ENCODE measurements at places on chromosomes 1 and 21.

DNA sequence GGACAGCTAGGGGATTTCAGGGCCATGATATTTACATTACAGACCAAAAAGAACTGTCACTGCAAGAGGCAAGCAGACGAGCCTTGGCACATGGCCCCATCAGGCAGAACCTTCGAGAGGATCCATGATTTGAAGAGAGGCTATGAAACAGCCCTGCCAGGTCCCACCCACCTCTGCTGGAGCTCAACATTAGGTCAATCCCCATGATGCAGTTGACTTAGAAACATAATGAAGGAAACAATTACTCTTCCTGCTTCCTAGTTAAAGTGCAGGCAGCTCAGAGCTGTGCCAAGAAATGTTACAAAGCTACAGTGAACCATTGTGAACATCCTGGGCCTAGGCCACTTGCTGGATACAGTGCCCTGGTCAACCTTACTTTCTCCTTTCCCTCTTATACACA, 41.7 kb upstream of the PTCH2 start:
- DNase-seq, result no peak

- no peak for DNase-seq
These were observed 738.9 kb upstream of the PTBP2 start for GRCh38 chr1:95982711-95983110.

DNA sequence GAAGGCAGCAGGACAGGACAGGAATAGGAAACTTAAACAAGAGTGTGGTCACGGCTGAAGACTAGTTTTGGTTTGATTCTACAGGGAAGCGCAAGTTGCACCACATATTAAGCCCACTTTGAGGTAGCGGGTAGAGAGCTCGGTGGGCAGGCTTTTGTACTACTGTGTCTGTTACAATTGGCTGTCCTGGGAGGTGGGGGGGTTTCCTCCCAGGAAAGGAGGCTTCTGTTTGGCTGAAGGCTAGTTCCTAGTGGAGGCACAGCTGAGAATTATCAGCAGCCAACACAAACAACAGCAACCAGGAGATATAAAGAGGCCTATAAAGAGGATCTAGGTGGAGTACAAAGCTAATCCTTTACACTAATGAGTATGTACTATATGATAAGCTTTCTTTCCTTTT, 62.7 kb downstream of the ZNF648 start:
- no peak for DNase-seq

- DNase-seq, result no peak
These were observed 346.9 kb upstream of the DAB1 start for GRCh38 chr1:57770772-57771171.

DNA sequence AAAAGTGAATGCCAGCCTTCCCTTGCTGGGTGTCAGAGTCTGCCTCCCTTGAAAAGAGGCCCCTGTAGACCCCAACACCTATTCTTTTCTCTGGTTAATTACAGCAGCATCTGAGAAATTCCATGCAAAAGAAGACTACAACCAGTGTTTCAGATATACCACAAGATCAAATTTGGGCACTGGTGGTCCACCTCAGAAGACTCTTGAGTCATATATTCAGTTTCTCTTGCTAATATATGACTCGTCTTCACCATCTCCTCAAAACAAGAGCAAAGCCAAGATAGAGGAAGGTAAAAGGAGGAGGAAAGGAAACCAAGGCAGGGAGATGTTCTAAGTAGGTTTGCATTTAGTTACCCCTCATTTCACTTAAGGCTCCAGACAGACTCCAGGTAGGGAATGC, 259.9 kb downstream of the ZNF648 start:
- no peak for DNase-seq

GRCh38 chr1:156895455-156895812, 1.9 kb downstream of the PEAR1 start:
- DNase-seq, result no peak

DNA sequence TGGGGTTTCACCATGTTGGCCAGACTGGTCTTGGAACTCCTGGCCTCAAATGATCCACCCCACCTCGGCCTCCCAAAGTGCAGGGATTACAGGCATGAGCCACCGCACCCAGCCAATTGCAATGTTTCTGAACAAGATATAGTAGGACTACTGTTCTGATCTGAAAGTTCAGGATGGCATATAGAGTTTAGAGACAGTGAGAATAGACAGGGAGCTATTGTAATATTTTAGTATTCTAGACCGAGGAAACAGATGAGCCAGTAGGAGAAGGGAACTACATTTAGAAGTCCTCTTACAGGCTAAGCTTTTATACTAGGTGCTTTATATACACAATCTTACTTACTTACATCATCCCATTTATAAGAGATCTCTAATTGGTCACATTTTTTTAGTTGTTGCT, 33.1 kb downstream of the SOAT1 start:
- no peak for DNase-seq

DNA sequence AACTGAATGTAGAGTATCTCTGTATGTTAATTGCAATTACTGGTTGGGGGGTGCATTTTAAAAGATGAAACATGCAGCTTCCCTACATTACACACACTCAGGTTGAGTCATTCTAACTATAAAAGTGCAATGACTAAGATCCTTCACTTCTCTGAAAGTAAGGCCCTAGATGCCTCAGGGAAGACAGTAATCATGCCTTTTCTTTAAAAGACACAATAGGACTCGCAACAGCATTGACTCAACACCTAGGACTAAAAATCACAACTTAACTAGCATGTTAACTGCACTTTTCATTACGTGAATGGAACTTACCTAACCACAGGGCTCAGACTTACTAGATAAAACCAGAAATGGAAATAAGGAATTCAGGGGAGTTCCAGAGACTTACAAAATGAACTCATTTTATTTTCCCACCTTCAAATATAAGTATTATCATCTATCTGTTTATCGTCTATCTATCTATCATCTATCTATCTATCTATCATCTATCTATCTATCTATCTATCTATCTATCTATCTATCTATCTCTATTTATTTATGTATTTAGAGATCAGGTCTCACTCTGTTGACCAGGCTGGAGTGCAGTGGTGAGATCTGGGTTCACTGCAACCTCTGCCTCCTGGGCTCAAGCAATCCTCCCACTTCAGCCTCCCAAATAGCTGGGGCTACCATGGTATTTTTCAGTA, 47.8 kb downstream of the CHML start:
- DNase-seq, result no peak

GRCh38 chr1:12585536-12585935, 32.5 kb downstream of the DHRS3 start:
- no peak for DNase-seq

DNA sequence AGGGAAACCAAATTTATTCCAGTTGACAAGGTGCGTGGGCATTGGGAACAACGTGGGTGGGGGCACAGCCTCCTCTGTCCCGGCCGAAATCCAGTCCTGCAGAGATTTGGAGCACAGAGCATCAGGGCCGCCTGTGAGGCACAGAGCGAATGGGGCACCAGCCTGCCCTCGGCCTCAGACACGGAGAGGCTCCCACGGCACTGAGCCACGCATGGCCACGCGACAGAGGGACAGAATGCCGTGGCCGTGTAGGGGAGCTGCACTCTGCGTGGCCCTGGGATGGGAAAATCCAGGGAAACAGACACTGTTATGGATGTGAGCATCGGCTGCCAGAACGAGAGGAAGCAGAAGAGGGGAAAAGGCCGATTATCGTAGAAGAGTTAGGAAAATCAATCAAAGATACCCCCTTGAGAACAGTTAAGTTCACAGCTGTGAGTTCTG, 13.5 kb upstream of the C1orf159 start:
- DNase-seq, result no peak

GRCh38 chr1:3746389-3746829, 5.8 kb upstream of the CCDC27 start:
- DNase-seq, result no peak

GRCh38 chr1:193340331-193340730, 153.9 kb upstream of the B3GALT2 start:
- no peak for DNase-seq

DNA sequence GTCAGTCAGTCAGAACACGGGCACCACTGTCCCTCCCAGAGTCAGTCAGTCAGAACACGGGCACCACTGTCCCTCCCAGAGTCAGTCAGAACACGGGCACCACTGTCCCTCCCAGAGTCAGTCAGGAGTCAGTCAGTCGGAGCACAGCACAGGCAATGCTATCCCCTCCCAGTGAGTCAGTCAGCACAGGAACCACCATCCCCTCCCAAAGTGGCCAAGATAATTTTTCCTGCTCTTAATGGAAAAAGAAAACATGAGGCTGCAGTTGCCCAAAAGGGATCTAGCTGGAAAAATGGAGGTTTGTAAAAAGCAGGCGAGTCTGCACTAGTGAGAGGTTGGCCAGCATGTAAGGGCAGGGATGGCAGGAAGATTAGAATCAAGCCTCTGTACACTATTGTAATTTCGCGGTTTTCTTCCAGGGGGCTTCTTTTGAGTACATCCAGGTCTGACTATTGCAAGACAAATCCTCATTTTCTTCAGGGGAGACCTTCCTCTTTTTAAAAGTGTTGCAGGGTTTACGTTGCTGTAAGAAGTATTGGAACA, 213.8 kb downstream of the SIPA1L2 start:
- DNase-seq, result no peak

GRCh38 chr21:32472890-32473765, 60.6 kb downstream of the EVA1C start:
- no peak for DNase-seq

DNA sequence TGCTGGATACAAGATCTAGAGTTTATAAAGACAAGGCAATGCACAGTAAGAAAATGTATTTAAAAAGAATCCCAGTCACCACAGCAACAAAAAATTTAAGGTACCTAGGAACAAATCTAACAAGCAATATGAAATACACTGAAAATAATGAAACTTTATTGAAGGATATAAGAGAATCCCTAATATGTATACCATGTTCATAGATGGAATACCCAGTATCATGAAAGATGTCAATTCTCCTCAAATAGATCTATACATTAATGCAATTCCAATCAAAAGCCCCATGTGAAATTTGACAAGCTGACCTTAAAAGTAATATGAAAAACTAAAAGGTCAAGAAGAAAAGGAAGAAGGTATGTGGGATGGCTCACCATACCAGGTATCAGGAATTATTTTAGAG, 109.2 kb downstream of the COQ8A start:
- DNase-seq, result no peak

DNA sequence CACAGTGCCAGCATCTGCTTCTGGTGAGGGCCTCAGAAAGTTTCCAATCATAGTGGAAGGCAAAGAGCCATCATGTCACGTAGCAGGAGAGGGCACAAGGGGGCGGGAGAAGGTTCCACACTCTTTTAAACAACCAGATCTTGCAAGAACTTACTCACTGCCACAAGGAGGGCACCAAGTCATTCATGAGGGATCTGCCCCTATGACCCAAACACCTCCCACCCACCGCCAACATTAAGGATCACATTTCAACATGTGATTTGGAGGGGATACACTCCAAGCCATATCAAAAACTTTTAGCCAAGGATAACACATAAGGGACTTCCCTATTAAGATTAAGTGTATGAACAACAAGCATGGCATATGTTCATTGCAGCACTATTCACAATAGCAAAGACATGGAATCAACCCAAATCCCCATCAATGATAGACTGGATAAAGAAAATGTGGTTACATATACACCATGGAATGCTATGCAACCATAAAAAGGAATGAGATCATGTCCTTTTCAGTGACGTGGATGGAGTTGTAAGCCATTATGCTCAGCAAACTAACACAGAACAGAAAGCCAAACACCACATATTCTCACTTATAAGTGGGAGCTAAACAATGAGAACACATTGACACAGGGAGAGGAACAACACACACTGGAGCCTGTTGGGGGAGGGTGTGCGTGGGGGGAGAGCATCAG, 19.9 kb upstream of the SLC35F3 start:
- DNase-seq, result no peak

DNA sequence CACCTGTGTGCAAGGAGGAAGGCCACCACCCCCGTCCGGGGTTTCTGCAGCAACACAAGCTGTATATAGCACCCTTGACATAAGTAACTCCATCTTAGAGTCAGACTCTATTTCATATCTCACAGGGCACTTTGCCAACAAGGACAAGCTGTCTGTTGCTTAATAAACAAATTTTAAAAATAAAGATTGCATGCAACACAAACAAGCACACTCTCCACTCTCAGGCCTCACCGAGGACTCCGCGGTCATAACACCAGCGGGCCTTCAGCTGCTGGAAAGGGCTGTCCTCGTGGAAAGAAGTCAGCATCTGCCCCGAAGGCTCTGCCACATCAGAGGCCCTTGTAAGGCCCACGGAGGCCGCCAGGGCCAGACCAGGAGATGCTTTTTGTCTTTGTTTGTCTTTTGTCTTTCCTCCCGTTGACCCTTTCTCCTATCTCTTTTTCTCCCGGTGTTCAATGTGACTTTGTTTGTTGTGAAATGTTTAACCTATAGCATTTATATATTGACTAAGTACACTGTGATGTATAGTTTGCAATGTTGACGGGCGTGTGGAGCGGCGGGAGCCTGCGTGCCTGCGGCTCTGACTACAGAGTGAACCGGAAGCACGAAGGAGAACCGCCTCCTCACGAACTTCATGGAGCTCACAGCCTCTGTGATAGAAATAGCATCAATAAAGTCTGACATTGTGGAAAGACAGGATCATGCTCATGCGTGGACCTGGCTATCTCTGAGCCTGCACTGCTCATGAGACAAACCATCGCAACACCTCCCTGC, 24.1 kb downstream of the MEGF6 start:
- no peak for DNase-seq

DNA sequence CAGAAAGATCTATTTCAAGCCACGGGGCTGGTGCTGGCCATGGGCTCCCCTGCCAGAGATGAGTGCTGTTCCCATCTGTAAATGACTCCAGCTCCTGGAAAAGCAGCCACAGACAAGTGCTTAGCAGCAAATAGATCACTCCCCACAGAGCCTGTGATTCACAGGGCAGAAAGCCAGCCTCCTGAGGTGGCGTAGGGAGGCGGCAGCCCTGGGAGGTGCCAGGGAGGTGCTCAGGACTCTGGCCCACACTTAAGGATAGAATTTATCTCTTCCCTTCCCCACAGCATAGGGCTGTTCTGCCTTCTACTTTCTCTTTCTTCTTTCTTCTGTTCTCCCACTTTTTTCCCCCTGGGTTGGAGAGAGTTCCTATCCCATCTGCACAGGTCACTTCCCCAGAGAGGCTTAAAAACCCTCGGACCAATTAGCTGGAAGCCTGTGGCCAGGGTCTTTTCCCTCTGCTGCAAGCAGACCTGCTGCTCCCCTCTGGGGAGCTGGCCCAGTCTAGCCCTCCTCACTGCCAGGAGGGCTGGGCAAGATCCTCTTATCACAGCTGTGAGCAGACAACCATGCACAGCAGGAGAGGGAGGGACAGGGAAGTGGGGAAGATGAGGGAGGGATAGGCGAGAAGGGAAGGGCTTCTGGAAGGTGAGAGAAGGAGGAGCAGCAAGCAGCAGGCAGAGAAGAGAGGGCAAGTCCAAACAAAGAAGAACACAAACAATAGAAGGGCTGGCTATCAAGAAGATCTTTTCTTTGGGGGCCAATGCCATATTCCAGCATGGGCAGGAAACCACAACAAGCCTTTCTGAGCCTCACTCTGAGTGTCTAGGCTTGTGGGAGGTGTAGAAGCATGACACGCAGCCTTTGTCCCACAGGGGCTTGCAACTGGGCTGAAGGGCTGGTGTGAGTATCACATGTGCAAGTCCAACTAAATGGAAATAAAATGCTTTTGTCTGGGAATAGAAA, 41.0 kb downstream of the KCND3 start:
- no peak for DNase-seq
